Cortex of kidney (tissue), 1 donor: ENCODE measurements at places on chromosomes 16 and 17.

- no peak for DNase-seq
Observed at GRCh38 chr16:70644763-70645597, 1.4 kb upstream of the IL34 start.

DNA sequence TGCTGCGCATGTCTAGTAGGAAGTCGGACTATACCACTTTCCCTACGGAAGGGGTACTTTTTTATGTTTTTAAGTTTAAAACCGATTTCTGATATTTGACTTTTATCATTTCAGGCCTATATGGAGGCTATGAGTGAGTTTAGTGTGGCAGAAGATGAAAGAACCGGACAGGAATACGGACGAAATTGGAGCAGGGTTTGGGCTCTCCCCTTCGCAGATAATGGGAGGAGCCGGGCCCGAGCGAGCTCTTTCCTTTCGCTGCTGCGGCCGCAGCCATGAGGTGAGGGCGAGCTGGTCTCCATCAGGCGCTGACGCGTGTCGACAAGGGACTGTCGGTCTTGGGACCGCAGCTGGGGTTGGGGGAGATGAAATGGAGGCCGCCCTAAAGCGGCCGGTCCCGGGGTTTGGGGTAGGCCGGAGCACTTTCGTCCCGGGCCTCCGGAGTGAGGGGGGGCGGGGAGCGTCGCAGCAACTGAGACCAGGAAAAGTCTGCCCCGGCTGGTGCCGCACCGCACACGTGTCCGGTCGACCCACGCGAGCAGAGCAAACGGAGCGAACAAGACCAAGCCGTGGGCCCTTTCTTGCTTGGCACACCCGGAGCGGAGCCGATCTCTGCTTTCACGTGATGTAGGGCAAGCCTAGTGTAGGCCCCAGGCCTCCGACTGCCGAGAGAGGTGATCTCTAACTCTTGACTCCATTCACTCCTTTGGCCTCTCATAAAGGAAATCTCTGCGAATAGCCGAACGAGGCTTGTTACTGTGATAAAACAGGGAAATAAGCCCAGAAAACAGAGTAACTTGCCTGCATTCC lies at the start of gene RPL19:
Gene RPL19, plus strand, starts transcription at position 214 of the 810 bp plus-strand sequence. Its CDS starts 62 bp downstream, at position 276.
- DNase-seq, result no peak

GRCh38 chr17:79870540-79870939 lies 31.3 kb upstream of the CBX4 start:
- no peak for DNase-seq

DNA sequence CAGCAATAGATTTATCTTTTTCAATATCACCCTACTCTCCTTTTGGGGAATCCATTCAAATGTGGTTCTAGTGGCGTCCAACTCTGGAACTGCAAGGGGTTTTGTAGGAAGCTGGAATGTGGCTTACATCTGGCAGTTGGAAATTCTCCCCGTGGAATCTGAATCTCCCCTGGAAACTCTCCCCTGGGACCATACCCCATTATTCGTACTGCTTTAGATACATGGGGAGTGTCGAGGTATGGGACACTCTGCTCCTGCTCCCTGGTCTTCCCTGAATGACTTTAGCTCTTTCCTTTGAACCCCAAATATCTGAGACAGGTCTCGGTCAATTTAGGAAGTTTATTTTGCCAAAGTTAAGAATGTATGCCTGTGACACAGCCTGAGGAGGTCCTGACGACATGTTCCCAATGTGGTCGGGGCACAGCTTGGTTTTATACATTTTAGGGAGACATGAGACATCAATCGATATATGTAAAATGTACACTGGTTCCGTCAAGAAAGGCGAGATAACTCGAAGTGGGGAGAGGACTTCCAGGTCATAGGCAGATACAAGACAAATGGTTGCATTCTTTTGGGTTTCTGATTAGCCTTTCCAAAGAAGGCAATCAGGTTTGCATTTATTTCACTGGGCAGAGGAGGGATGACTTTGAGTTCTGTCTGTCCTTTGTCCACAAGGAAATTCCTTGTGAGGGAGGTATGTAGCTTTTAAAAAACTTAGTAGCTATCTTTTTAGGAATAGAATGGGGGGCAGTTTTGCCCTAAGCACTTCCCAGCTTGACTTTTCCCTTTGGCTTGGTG lies 89.1 kb upstream of the CORO6 start:
- no peak for DNase-seq

GRCh38 chr16:38941-39892 lies 14.2 kb downstream of the POLR3K start:
- DNase-seq, result no peak

GRCh38 chr17:10316801-10317542 lies 55.8 kb downstream of the MYH13 start:
- no peak for DNase-seq

- no peak for DNase-seq
Observed at GRCh38 chr16:64919929-64920607, 201.8 kb downstream of the CDH11 start.

DNA sequence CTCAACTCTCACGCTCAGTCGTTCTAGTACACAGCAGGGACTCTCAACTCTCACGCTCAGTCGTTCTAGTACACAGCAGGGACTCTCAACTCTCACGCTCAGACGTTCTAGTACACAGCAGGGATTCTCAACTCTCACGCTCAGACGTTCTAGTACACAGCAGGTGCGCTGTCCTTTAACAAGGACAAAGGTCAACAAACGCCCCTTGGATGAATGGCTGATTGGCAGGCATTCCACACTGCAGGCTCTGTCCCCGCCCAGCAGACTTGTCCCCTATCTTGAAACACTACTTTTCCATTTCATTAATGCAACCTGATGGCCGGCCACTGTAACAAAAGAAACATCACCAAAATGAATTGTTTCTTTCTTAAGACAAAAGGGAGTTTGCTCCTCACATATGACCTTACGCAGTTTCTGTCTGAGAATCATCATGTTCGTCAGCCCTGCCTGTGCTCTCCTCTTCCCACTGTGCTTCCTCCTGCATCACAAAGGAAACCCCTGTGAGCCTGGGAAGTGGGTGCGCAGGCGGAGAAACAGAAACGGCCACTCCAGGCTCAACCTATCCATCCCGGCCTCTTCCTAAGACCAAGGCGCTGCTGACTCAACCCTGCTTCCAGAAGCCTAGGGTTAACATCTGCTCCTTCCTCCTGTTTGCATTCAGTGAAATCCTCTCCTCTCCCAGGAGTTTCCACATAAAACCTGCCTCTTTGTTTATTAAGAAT lies 59.8 kb downstream of the ANKRD11 start:
- DNase-seq, result no peak

DNA sequence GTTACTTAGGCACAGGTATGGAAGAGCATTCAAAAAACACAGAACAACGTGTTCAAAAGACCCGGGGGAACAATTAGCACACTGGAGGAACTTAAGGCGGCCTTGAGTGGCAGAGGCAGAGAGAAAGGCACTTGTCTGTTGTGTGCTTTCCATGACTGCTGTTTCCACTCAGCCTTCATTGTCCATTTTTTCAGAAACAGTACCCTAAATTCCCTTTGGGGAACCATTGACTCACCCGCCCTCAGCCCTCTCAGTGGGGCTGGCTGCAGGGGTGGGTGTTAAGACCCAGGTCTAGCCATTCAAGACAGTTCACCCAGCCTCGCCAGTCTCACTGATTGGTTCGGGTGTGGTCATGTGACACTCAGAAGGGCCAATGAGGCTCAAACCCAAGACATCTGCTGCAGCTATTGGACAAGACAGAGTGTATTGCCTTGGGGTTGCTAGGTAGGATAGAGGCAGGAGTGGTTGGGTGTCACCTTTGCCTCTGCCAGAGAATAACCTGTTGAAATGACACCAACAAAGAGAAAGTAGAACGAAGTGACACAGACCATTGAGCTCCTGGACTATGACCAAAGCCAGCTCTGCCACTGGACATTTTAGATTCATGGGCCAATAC lies 19.6 kb upstream of the CEP20 start:
- DNase-seq, result no peak

DNA sequence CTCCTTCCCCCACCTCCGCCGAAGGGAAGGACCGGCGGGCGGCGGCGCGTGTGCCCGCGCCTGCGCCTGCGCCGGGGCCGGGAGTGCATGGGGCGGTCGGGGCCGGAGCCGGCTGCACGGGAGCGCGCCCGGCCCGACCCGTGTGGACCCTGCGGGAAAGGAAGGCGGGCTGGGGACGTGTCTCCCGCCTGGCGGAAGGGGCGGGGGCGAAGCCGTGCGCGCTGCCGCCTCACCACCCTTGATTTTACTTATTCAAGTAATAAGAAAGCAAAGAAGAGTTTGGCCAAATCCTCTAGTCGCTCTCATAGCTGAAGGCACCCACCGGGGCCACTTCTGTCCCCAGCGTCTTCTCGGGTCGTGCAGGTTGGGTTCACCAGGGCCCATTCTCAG lies 596 bp upstream of the PFN1 start:
- DNase-seq, result no peak

GRCh38 chr16:88977812-88978607 lies 1.0 kb upstream of the CBFA2T3 start:
- DNase-seq, result no peak

GRCh38 chr17:78789663-78790181 lies 7.6 kb upstream of the CYTH1 start:
- no peak for DNase-seq

- no peak for DNase-seq
Observed at GRCh38 chr17:1714980-1715802, 5.0 kb upstream of the TLCD2 start.

DNA sequence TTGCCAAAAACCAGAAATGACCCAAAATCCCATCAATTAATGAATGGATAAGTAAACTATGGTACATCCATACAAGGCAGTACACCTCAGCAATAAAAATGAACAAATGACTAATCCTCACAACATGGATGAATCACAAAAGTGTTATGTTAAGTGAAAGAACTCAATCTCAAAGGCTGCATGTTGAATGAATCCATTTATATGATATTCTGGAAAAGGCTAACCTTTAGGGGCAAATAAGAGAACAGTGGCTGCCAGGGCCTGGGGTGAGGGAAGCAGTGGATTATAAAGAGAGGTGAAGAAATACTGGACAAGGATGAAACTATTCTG lies 46.1 kb upstream of the MSI2 start:
- no peak for DNase-seq

DNA sequence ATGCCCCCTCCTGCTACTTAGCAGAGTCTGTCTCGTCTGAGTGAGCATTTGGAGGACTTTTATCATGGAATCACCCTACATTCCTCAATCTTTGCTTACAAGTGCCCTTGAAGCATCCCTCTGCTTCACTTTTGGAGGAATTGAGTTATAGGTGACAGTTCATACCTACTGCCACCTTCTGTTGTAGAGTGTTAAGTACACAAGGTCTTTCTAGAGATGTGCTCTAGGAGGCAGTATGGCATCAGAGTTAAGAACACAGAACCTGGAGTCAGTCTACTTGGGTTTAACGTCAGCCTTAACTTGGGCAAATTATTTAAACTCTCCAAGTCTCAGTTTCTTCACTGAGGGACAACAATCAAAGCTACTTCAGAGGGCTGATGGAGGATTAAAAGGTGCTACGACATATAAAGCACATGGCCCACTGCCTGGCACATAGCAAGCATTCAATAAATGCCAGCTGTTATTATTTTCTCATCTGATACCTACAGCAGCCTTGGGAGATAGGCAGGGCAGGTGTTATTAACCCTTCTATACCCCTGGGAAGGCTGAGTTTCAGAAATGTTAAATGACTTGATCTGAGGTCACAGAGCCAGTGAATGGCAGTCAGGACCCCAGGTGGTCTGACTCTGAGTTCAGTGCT lies 62.2 kb downstream of the UTP18 start:
- no peak for DNase-seq

- no peak for DNase-seq
Observed at GRCh38 chr16:88771294-88771772, 13.7 kb downstream of the PIEZO1 start.

DNA sequence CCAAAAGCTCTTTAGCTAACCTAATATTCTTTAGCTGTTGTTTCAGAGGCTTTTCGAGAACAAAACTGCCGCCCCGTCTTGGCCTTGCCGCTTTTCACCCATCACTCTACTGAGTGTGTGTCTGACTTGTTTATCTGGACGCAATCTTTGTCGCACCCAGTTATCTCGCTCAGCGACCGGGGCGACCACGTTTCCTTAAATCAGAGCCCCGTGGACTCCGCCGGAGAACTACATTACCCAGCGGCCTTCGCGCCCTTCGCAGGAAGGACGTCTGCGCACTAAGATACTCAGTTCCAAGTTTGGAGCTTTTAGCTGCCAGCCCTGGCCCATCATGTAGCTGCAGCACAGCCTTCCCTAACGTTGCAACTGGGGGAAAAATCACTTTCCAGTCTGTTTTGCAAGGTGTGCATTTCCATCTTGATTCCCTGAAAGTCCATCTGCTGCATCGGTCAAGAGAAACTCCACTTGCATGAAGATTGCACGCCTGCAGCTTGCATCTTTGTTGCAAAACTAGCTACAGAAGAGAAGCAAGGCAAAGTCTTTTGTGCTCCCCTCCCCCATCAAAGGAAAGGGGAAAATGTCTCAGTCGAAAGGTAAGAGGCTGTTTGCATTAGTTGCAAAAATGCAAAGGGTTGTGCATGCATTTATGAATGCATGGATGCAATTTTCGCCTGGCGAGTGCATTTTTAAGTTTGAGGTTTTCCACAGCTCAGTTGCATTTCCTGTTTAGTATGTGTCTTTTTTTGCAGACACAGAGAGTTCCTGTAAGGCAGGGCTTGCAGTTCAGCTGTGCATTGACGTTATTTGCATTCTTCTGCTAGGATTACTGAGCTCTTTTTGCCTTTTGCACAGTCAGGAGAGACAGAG lies at the start of gene MAP2K6:
Gene MAP2K6, plus strand, starts transcription at position 290 of the 867 bp plus-strand sequence. Its CDS starts 288 bp downstream, at position 578.
- DNase-seq, result no peak

- no peak for DNase-seq
Observed at GRCh38 chr17:68327823-68328557, 36.7 kb downstream of the ARSG start.

DNA sequence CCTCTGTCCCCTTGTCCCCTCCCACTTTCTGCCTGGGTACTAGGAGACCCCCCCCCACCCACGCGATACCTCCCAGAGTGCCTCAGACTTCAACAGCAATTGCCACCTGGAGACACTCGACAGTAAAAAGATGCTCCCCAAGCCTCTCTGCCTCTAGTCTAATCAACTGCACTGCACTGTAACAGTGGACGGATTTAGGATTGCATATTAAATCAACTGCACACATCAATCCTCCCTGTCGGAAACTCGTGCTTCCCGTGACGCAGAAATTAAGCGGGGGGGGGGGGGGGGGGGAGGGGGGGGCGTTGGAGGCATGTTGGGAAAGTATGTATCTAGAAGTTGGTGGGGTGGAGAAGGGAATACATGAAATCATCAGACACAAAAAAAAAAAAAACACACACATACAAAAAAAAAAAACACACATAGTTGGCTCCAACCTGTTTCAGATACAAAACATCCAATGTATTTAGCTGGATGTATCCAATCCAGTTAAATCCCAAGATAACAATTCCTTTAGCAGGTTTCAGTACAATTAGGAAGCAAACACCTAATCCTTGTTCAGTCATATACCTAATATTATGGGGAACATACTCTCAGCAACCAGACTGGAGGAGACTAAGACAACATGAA lies 29.7 kb downstream of the FAM222B start:
- no peak for DNase-seq

GRCh38 chr17:82860606-82861392 lies 21.0 kb upstream of the ZNF750 start:
- DNase-seq, result no peak

- no peak for DNase-seq
Observed at GRCh38 chr17:66826856-66827255, 8.1 kb upstream of the CACNG5 start.
